ENCODE measurements at places on chromosomes 12 and 14. TPM values are rescaled to one million over a fixed set of nuclear protein-coding genes. Genes with fewer than 3 reads are reported as not detected.

GRCh38 chr12:115687094-115687493, 590.4 kb downstream of the MED13L start:
- no peaks in the 10 kb centered on the region for H3K36me3 ChIP-seq
- H3K4me1 ChIP-seq: no peaks in the 10 kb centered on the region
- no peak overlapping the region for H3K4me3 ChIP-seq

DNA sequence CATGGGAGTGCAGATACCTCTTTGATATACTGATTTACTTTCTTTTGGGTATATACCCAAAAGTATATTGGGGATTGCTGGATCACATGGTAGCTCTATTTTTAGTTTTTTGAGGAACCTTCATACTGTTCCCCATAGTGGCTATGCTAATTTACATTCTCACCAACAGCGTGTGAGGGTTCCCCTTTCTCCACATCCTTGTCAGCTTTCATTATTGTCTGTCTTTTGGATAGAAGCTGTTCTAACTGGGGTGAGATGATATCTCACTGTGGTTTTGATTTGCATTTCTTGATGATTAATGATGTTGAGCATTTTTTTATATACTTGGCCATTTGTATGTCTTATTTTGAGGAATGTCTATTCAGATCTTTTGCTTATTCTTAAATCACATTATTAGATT, 44.1 kb upstream of the JDP2 start:
- no peak overlapping the region for H3K27ac ChIP-seq
- H3K4me1 ChIP-seq: peaks cover 13% of the 10 kb centered on the region
- no peak overlapping the region for H3K4me3 ChIP-seq

DNA sequence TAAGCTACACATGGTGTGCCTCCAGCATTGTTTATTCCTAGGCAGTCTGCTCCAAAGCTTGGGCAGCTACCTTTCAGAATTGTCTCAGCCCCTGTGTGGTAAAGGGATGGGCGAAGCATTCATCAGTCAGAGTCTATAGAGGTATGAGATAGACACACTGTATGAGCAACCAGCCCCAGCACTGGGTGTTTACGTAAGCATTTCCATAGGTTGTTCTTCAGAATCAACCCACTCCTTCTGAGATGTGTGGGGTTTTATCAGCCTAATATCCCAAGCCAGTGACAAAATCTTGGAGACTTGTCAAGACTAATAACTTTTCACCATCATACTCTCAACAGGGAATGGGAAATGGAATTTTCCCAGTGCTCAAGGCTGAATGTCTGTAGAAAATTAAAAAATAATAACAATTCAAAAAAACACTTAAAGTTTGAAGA, 98.2 kb downstream of the BTG1 start:
- H3K4me3 ChIP-seq: no peak overlapping the region
- no peak overlapping the region for H3K27ac ChIP-seq
- H3K36me3 ChIP-seq: no peaks in the 10 kb centered on the region
- no peaks in the 10 kb centered on the region for H3K27me3 ChIP-seq
- no peak for DNase-seq

GRCh38 chr14:51428981-51429380, 188.9 kb downstream of the TMX1 start:
- H3K4me3 ChIP-seq: no peak overlapping the region
- no peaks in the 10 kb centered on the region for H3K36me3 ChIP-seq
- H3K4me1 ChIP-seq: peaks cover 26% of the 10 kb centered on the region
- H3K27me3 ChIP-seq: peaks cover 4% of the 10 kb centered on the region

DNA sequence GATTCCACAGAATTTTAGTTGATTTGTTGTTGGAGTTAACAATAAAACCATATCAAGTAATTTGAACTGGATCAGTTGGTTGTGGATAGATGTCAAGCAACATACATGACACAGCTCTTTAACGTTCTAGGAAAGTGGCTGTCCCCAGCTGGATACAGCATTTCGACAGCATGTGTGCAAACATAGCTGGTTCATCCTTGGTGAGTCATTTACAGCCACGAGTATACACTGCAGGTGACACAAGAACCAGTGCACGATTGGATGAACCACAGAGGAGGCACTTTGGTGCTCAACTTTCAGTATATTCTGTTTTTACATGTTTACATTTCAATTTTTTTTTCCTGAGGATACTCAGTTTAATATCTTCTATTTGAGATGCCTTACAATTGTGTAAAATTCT, 242.4 kb downstream of the TMEM117 start:
- no peak overlapping the region for H3K27ac ChIP-seq
- H3K27me3 ChIP-seq: no peaks in the 10 kb centered on the region
- no peaks in the 10 kb centered on the region for H3K36me3 ChIP-seq

DNA sequence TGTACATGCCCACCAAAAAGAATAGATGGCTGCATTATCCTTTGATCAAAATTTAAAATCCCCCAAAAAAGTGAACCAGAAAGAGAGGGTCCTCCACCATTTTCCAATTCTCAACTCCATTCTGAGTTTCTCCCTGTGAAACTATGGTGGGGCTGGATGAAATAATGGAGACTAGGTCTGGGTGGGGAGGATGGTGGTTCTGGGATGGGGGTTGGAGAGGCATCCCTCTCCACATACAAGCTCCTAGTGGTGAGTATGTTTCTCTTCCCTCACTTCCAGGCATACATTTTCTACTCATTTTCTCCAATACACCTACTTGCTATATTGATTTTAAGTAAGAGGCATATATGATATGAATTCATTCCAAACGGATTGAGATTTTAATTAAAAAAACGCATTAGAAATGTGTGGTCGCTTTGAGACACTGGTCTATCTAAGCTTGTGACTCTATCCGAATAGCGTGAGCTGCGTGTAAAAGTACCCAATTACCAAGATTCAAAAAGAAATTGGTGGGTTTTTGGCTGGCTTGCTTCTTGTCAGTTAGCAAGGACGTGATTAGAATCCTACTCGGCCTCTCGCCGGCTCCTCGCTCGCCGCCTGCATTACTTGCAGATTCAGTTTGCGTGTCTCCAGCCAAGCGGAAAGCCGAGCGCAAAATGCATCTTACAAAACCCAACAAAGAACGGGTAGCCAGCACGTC, 3.4 kb downstream of the ASCL1 start:
- no peak overlapping the region for H3K4me3 ChIP-seq
- H3K27ac ChIP-seq: no peak overlapping the region
- no peaks in the 10 kb centered on the region for H3K4me1 ChIP-seq
- no peak for DNase-seq

DNA sequence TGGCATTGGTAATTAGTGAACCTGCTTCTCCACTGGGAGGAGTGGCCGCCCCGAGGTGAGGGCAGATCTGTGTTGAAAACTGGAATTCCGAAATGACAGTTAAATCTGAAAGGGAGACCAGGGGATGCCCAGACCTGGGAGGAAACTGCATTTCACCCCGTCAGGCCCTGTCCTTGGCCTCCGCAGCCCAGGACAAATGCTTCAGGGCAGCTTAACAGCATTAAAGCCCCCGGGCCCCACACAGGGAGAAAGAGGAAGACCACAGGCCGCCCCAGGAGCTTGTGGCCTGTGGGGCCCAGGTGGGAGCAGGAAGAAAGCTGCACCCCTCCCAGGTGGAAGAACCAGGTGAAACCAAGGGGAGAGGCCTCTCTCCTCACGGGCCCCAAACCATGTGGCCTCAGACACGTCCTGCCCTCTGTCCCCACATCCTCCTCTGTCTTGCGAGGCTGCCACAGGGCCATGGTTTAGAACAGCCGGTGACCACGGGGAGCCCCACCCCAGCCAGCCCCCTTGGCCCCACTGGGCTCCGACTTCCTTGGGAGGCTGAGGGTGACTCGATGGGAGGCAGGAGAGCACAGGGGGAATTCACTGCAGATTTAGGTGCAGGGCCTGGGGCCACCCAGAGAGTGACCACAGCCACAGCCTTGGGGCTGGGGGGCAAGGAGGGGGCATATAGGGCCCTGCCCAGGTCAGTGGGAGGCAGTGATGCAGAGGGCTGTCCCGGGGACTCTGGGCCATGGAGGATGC, 265.4 kb downstream of the ADGRD1 start:
- no peaks in the 10 kb centered on the region for H3K27me3 ChIP-seq
- H3K36me3 ChIP-seq: no peaks in the 10 kb centered on the region
- no peak for DNase-seq
- no peak overlapping the region for H3K27ac ChIP-seq

DNA sequence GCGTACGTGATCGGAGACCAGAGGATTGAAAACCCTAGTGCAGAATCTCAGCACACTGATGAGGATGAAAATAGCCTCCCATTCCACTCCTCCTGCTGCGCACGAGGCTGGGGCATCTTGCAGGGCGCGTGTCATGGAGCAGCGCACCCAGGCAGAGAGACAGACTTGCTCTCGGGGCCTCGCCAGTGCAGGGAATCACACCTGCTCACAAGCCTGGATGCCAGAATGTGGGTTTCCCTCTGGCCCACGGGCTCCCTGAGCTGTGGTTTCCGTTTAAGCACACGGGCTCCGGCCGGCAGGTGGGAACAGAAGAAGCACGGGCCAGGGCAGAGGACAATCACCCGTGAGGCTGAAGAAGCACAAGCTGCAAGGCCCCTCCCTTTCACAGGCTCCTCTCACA, 2.0 kb downstream of the FGF6 start:
- DNase-seq: no peak
- H3K4me1 ChIP-seq: peaks cover 28% of the 10 kb centered on the region
- no peak overlapping the region for H3K27ac ChIP-seq
- no peaks in the 10 kb centered on the region for H3K27me3 ChIP-seq

- no peak overlapping the region for H3K4me3 ChIP-seq
- no peaks in the 10 kb centered on the region for H3K36me3 ChIP-seq
- no peaks in the 10 kb centered on the region for H3K4me1 ChIP-seq
Observed at GRCh38 chr14:42112108-42112507, 505.4 kb downstream of the LRFN5 start.

- H3K36me3 ChIP-seq: no peaks in the 10 kb centered on the region
- H3K27ac ChIP-seq: no peak overlapping the region
- no peaks in the 10 kb centered on the region for H3K27me3 ChIP-seq
- DNase-seq: no peak
Observed at GRCh38 chr14:64279704-64280668, 14.2 kb downstream of the ESR2 start.

GRCh38 chr14:104286496-104286895, 148.1 kb downstream of the KIF26A start:
- no peaks in the 10 kb centered on the region for H3K36me3 ChIP-seq
- no peak for DNase-seq
- no peaks in the 10 kb centered on the region for H3K4me1 ChIP-seq
- no peak overlapping the region for H3K4me3 ChIP-seq

GRCh38 chr12:117718141-117718540, 250.6 kb downstream of the KSR2 start:
- H3K27ac ChIP-seq: no peak overlapping the region
- H3K27me3 ChIP-seq: no peaks in the 10 kb centered on the region
- no peaks in the 10 kb centered on the region for H3K36me3 ChIP-seq
- no peak for DNase-seq
- no peak overlapping the region for H3K4me3 ChIP-seq
- H3K4me1 ChIP-seq: no peaks in the 10 kb centered on the region

DNA sequence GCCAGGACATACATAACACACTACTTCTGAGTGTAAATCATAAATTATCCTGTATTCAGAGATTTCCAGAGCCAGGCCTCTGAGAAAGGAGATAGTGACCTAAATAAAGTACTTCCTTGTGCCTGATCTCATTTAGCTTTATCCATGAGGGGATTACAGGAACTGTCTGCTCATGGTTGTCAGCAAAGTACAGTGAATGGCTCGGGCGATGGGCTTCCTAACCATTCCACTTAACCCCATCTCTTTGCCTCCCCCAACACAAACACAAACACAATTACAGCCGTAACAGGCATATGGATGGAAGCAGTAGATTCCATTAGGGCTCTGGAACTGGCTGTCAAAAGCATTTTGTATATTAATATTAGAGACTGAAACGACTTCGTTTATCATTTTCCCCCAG, 206.7 kb upstream of the CPNE8 start:
- no peak for DNase-seq
- H3K4me1 ChIP-seq: no peaks in the 10 kb centered on the region
- H3K27me3 ChIP-seq: no peaks in the 10 kb centered on the region
- no peak overlapping the region for H3K27ac ChIP-seq
- no peak overlapping the region for H3K4me3 ChIP-seq
- no peaks in the 10 kb centered on the region for H3K36me3 ChIP-seq

DNA sequence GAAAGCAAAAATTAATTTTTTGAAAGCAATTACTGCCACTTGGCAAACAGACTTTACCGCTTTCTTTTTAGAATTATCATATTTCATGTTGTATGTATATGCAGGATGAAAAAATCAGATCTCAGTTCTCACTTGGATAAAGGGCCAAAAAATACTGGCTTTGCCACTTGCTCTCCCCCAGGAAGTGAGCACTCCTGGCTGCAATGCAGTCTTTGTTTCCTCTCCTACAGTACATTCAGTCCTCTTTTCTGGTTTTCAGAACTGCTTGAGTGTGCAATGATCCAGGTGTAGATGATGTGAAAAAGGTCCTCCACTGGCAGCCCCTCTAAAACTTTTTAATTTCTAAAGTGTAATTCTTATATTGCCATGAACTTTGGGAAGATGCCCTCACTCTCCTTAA, 183.4 kb downstream of the SLC25A21 start:
- H3K27ac ChIP-seq: no peak overlapping the region
- H3K27me3 ChIP-seq: no peaks in the 10 kb centered on the region
- no peaks in the 10 kb centered on the region for H3K36me3 ChIP-seq
- DNase-seq: no peak

- no peaks in the 10 kb centered on the region for H3K27me3 ChIP-seq
- no peak overlapping the region for H3K4me3 ChIP-seq
- peak; percentile 85 for DNase-seq
- H3K36me3 ChIP-seq: no peaks in the 10 kb centered on the region
Observed at GRCh38 chr12:95918194-95918993, 24.0 kb downstream of the CCDC38 start.

DNA sequence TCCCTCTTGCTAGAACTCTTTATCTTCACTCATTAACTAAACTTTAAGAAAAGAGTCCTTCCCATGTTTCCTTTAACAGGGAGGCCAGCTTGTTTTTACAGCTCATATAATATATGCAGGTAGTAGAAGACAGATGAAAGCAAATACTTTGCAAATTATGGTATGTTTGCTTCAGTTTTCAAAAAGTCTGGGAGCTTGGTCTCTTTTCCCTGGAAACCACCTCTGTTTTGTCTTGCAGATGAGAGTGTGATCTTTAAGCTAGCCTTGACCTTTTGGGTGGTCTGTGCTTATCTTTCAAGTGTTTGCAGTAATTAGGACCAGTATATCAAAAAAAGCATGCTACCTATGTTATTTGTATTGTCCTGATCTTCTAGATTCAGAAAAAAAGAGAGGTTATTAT, 62.7 kb downstream of the ERC1 start:
- H3K36me3 ChIP-seq: no peaks in the 10 kb centered on the region
- no peaks in the 10 kb centered on the region for H3K4me1 ChIP-seq
- DNase-seq: no peak
- H3K4me3 ChIP-seq: no peak overlapping the region
- no peak overlapping the region for H3K27ac ChIP-seq

GRCh38 chr14:74612350-74613021, 449 bp upstream of the LTBP2 start:
- peak; percentile 96 for DNase-seq
- H3K27ac ChIP-seq: no peak overlapping the region
- H3K4me1 ChIP-seq: peaks cover 13% of the 10 kb centered on the region
- no peak overlapping the region for H3K4me3 ChIP-seq

MYF5 gene
- total RNA-seq: not detected

ERGIC2 gene
- total RNA-seq: 99.3 TPM

CLEC6A gene
- total RNA-seq: not detected

RFLNA gene
- not detected for total RNA-seq

RNF212B gene
- not detected for total RNA-seq

SLC16A7 gene
- 21.9 TPM for total RNA-seq
